Transverse colon (tissue), 4 donors: ENCODE measurements at places on chromosomes 6 and 20. TPM values are rescaled to one million over a fixed set of nuclear protein-coding genes. Genes with fewer than 3 reads are reported as not detected.
A peak's percentile ranks its signal among the peaks of the same experiment; 100 is the strongest.

ZC2HC1B gene
- not detected for total RNA-seq

VNN1 gene
- 0.75 TPM for total RNA-seq

BMP7 gene
- 2.2 TPM for total RNA-seq

UBE2C gene
- total RNA-seq: 4.5 TPM

KCNK5 gene
- 58.6 TPM for total RNA-seq

OSER1 gene
- 11.2 TPM for total RNA-seq

HNF4A gene
- total RNA-seq: 471 TPM

TRDN gene
- total RNA-seq: not detected

PRICKLE4 gene
- 12.7 TPM for total RNA-seq

SLC24A3 gene
- 4.6 TPM for total RNA-seq

GRM4 gene
- total RNA-seq: not detected

DNA sequence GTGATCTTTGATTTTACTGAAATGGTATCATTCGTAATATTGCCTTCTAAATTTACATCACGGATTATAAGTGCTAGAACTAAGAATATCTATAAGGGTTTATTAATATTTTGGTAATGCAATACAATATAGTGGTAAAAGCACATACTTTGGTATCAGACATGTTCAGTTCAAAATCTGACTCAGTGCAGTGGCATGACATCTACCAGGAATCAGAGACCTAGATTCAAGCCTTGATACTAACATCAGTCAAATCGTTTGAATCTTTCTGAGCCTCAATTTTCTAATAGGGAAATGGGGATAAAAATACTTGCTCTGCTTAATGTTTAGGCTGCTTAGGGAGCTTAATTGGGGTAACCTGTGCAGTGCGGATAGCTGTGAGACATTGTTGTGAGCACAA, 488.0 kb downstream of the BCKDHB start:
- H3K27me3 ChIP-seq: no peaks in the 10 kb centered on the region
- no peak for DNase-seq
- H3K4me3 ChIP-seq: no peak overlapping the region
- no peak overlapping the region for H3K27ac ChIP-seq
- H3K4me1 ChIP-seq: no peaks in the 10 kb centered on the region

DNA sequence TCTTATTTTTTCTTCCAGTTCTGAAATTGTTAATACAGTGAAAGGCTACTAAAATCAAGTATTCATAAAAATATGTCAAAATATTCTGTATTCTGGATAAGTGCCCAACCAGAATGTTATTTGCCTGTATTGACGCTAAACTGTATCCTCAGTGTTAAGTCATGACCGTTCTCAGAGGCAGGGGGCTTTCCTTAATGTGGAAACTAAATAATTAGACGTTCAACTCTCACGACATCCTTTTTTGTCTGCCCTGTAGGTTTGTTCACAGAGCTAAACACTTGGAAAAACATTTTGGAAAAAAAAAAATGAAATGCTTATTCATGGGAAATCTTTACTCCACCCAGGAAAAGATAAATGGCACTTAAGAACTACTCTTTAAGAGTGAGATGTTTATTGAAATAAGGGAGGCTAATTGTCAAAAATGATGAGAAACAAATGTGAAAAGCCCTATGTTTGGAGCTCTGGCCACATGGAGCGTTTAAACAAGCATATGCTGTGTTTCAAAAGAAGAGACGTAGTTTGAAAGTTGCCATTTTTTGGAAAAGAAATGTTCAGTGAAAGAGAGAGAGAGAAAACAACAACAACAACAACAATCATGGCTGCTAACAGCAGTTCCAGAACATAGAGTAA, 453.1 kb upstream of the MARCKS start:
- no peaks in the 10 kb centered on the region for H3K36me3 ChIP-seq
- no peak overlapping the region for H3K4me3 ChIP-seq
- no peak for DNase-seq
- H3K4me1 ChIP-seq: no peaks in the 10 kb centered on the region

GRCh38 chr6:37759221-37760144, 60.0 kb upstream of the ZFAND3 start:
- no peak overlapping the region for H3K4me3 ChIP-seq
- no peaks in the 10 kb centered on the region for H3K4me1 ChIP-seq
- no peak for DNase-seq
- no peaks in the 10 kb centered on the region for H3K36me3 ChIP-seq

- no peak overlapping the region for H3K4me3 ChIP-seq
- H3K27ac ChIP-seq: no peak overlapping the region
- H3K4me1 ChIP-seq: peaks cover 17% of the 10 kb centered on the region
These were observed 3.4 kb upstream of the ZNF133 start for GRCh38 chr20:18284805-18285533.

DNA sequence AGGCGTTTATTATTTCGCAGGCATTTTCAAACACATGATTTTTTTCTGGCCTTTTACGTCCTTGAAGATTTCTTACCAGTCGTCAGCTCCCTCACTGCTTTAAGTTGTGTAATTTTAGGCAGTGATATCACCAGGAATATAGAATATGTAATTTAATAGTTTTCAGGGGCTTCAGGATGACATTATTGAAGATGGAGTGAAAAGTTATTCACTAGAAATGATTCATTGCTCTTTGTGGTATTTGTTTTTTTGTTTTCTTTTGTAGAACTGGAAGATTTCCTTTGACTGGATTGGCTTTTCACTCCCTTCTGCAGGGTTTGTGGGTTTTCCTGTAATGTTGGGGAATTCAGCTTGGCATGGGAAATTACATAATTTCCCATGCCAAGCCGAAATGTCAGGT, 2.0 kb downstream of the LRRC1 start:
- H3K27me3 ChIP-seq: no peaks in the 10 kb centered on the region
- H3K4me1 ChIP-seq: no peaks in the 10 kb centered on the region
- peak overlapping the region; percentile 85 for H3K27ac ChIP-seq
- no peaks in the 10 kb centered on the region for H3K36me3 ChIP-seq
- H3K4me3 ChIP-seq: no peak overlapping the region
- no peak for DNase-seq

- no peak overlapping the region for H3K4me3 ChIP-seq
- no peaks in the 10 kb centered on the region for H3K27me3 ChIP-seq
- no peaks in the 10 kb centered on the region for H3K4me1 ChIP-seq
These were observed 63.5 kb upstream of the STMND1 start for GRCh38 chr6:17038316-17038715.

DNA sequence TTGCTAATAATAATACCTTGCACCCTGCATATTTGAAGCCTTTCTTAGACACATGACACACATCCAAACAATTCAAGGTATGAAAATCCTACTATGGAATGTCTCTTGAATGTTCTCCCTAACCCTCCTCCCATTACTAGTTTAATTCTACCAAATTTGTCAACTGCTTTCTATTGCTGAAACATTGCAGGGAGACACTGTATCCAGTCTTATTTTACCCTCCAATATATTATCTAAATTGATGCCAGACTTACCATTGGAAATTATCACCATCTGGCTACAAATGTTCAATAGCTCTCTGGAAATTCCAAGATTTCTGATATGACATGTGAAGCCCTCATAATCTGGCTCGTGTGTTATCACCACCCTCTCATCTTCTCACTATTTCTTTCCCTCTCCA, 1027.3 kb upstream of the CITED2 start:
- no peaks in the 10 kb centered on the region for H3K27me3 ChIP-seq
- no peak overlapping the region for H3K4me3 ChIP-seq
- H3K27ac ChIP-seq: no peak overlapping the region
- H3K36me3 ChIP-seq: no peaks in the 10 kb centered on the region
- no peak for DNase-seq

DNA sequence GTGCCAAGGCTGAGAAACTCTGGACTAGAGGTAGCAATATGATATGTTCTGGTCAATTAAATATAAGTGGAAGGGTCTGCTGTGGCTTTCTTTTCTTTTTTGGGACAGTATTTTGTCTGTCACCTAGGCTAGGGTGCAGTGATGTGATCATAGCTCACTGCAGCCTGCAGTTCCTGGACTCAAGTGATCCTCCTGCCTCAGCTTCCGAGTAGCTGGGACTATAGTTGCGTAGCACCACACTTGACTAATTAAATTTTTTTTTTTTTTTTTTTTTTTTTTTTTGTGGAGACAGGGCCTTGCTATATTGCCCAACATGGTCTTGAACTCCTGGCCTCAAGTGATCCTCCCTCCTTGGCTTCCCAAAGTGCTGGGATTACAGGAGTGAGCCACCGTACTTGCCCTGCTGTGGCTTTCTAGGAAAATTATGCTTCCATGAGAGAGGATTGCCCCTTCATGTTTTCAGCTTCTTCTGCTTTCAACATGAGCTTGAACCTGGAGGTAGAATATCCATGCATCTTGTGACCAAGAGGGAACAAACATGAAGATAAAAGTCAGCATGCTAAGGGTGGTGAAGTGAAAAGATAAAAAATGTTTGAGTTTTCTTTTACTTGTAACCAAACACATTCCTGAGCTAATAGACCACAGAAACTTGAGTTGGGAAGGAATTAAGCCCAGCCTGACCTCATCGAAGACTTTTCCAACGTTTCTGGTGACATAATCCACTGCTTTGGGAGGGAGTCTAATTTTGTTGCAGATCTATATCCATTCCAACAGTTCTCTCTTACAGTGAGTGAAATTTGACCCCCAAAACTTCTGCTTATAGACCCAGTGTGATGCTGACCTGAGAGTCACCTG, 75.1 kb downstream of the CARMIL1 start:
- H3K36me3 ChIP-seq: no peaks in the 10 kb centered on the region
- H3K27ac ChIP-seq: no peak overlapping the region
- no peaks in the 10 kb centered on the region for H3K27me3 ChIP-seq
- peaks cover 25% of the 10 kb centered on the region for H3K4me1 ChIP-seq

DNA sequence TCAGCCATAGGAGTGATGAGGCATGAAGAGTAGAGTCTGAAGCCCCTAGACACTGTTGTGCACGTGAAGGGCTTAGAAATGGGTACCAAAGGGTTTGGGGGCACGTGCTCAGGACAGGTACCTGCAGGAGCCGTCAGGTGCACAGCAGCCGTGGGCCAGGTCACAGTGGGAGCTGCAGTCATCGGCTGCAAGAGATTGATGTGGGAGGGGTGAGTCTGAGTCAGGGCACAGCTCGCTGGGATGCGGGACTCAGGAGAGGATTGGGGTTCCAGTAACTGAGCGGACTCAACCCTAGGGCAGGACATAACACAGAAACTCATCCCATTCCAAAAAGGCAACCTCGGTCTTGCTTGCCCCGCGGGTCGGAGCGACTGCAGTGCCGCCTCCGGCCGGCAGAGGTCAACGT, 1.1 kb downstream of the DLK2 start:
- peaks cover 46% of the 10 kb centered on the region for H3K27me3 ChIP-seq
- H3K36me3 ChIP-seq: peaks cover 10% of the 10 kb centered on the region
- H3K27ac ChIP-seq: no peak overlapping the region
- H3K4me3 ChIP-seq: peak overlapping the region; percentile 55
- DNase-seq: no peak

GRCh38 chr6:147972448-147972847, 370.2 kb upstream of the SASH1 start:
- H3K27ac ChIP-seq: no peak overlapping the region
- H3K4me3 ChIP-seq: no peak overlapping the region
- no peak for DNase-seq
- no peaks in the 10 kb centered on the region for H3K4me1 ChIP-seq
- no peaks in the 10 kb centered on the region for H3K36me3 ChIP-seq

GRCh38 chr6:8137529-8137939, 35.2 kb upstream of the EEF1E1 start:
- H3K36me3 ChIP-seq: no peaks in the 10 kb centered on the region
- H3K27me3 ChIP-seq: peaks cover under 1% of the 10 kb centered on the region
- H3K4me1 ChIP-seq: no peaks in the 10 kb centered on the region
- DNase-seq: no peak

GRCh38 chr6:84785671-84786070, 21.3 kb upstream of the TBX18 start:
- no peak overlapping the region for H3K27ac ChIP-seq
- no peaks in the 10 kb centered on the region for H3K36me3 ChIP-seq
- no peaks in the 10 kb centered on the region for H3K4me1 ChIP-seq
- peaks cover 4% of the 10 kb centered on the region for H3K27me3 ChIP-seq
- no peak for DNase-seq
- H3K4me3 ChIP-seq: no peak overlapping the region

DNA sequence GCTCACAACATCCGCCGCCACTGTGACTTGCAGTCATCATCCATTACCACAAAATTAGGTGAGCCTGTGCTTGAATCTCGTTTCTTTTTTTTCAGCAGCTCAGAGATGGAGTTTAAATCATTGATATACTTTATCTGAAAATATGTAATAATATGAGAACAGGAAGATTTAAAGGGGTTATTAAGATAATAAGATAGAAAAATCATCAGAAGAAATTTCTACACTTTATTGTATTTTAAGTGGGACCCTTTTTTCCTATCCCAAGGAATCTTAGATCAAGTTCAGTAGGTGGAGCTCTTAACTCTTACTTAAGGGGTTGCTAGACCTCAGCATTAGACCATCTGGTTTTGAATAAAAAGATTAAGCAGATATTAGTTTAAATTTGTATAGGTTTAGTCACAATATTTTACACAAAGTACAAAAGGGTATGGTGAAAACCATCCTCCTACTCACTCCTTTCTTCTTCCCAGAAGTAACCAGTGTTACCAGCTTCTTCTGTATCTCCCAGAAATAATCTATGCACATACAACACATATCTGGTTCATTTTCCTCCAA, 9.4 kb upstream of the NCOA7 start:
- no peaks in the 10 kb centered on the region for H3K27me3 ChIP-seq
- H3K36me3 ChIP-seq: no peaks in the 10 kb centered on the region
- DNase-seq: peak; percentile 37
- peak overlapping the region; percentile 92 for H3K27ac ChIP-seq

DNA sequence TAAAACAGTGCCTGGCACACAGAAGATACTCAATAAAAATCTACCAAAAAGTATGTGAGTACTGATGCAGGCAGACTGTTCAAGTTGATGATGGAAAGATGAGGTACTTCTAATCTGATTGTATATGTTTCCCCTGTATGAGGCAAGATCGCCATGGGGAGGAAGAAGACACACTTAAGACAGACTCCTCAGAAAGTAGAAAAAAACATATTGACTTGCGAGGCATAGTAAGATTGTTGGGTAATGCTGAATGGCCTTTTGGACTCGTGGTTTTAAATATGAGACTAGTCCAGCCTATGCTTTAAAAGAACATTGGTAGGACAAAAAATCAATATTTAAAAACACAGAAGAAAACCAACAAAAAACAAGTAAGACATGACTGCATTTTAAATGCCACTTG, 72.6 kb downstream of the SHPRH start:
- H3K36me3 ChIP-seq: peaks cover 23% of the 10 kb centered on the region
- H3K4me3 ChIP-seq: no peak overlapping the region
- H3K27me3 ChIP-seq: no peaks in the 10 kb centered on the region
- no peak overlapping the region for H3K27ac ChIP-seq

DNA sequence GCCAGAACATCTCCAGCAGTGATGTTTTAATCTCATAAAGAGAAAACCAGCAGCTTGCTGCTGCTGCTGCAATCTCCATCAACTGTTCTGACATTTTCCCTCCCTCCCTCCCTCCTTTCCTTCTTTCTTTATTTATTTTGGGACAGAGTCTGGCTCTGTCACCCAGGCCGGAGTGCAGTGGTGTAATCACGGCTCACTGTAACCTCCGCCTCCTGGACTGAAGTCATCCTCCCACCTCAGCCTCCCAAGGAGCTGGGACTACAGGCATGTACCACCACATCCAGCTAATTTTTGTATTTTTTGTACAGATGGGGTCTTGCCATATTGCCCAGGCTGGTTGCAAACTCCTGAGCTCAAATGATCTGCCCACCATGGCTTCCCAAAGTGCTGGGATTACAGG, 5.7 kb downstream of the ELOVL5 start:
- H3K4me1 ChIP-seq: peaks cover 18% of the 10 kb centered on the region
- H3K27ac ChIP-seq: no peak overlapping the region
- no peaks in the 10 kb centered on the region for H3K36me3 ChIP-seq
- no peaks in the 10 kb centered on the region for H3K27me3 ChIP-seq

- DNase-seq: no peak
- H3K27me3 ChIP-seq: no peaks in the 10 kb centered on the region
- no peak overlapping the region for H3K27ac ChIP-seq
- H3K4me1 ChIP-seq: no peaks in the 10 kb centered on the region
- no peaks in the 10 kb centered on the region for H3K36me3 ChIP-seq
These were observed 71.0 kb upstream of the FAM83B start for GRCh38 chr6:54775576-54775975.
